ENCODE measurements at places on chromosomes 5 and 9.
A peak's percentile ranks its signal among the peaks of the same experiment; 100 is the strongest.

DNA sequence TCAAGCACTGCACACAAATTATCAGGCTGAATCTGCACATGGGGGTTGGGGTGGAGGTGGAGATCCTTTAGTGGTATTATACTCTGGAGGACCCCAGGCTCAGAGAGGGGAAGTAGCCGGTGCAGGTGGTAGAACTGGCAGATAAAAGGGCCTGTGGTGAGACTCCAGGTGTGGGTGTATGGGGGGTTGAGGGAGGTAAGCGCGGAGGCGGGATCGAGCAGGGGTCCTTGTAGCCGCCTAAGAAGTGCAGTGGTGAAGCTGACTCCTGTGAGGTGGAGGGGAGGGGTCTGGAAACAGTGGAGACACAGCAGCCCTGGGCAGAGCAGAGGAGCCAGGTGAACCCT lies 841 bp downstream of the ACSL6 start:
- no peak for DNase-seq

DNA sequence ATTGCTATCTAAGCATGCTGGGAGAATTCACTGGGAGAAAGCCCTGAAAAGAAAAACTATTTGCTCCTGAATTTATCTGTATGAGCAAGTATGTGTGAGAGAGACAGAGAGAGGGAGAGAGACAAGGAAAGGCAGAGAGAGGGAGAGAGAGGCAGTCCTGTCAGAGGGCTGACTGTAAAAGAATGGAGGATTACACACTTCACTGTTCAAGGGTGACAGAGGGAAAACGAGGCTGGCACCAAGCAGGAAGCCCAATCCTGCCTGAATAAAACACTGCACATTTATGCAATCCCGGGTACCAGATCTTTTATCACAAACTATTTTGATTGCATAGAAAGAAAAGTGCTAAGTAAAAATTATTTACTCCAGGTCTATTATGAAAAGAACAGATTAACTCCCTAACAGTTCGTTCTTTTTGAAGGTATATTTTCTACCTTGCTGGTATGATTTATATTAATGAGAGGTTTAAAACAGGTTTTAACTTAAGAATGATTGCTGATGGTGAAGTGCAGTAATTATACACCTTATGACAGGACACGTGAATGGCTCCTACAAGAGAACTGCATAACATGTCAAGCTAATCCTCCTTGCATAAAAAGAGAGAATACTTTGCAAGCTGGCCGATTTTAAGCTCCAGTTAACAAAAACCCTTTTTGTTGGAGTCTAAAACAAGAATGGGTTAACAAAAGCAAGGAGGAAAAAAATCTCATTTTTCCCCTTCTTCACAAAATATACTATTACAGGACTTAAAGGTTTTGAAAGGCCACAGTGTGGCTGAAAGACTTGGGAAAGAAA lies 82.5 kb downstream of the NFIB start:
- DNase-seq: no peak

- DNase-seq: no peak
Observed at GRCh38 chr9:77980622-77981021, 51.0 kb downstream of the GNAQ start.

- DNase-seq: peak; percentile 90
Observed at GRCh38 chr5:141692919-141693725, 11.1 kb upstream of the ARAP3 start.

GRCh38 chr5:88854769-88855168 lies 28.2 kb downstream of the MEF2C start:
- DNase-seq: no peak

DNA sequence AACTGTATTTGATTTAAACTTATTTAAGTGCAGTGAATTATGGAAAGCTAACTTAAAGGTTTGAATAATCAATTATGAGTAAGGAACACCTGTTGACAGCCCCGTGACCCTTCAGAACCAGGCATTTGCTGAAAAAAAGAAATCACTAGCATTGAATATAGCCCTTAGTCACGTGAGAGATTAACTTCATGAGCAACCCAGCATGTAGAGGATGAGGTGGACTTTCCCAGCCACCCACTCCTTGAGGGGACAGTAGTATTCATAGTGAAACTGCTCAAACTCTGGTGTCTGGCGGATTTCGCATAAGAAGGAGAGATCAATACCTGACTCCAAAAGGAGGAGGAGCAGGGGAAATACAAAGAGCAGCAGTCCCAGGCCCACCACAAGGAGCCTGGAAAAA lies 184.8 kb upstream of the RASEF start:
- no peak for DNase-seq

DNA sequence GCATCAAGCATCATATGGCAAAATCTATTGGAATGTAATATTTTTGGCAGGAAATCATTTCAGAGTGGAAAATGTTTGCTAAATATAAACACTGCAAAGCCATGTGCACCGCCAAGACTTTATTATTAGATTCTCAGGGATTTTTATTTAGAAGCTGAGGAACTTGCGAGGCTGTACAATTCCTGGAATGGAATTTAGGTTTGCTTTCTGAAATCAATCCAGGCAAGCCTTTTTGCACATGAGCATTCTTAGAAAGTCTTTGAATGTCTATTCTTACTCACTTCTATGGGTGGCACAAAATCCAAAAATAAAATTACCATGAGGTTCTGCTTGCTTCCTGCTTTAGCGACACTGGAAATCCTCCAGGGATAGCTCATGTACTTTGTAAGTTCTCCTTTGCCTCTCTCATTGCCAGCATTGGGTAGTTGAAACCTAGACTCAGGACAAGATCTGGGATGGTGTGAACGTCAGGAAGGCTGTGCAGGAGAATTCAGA lies 71.5 kb upstream of the PALM2AKAP2 start:
- no peak for DNase-seq

DNA sequence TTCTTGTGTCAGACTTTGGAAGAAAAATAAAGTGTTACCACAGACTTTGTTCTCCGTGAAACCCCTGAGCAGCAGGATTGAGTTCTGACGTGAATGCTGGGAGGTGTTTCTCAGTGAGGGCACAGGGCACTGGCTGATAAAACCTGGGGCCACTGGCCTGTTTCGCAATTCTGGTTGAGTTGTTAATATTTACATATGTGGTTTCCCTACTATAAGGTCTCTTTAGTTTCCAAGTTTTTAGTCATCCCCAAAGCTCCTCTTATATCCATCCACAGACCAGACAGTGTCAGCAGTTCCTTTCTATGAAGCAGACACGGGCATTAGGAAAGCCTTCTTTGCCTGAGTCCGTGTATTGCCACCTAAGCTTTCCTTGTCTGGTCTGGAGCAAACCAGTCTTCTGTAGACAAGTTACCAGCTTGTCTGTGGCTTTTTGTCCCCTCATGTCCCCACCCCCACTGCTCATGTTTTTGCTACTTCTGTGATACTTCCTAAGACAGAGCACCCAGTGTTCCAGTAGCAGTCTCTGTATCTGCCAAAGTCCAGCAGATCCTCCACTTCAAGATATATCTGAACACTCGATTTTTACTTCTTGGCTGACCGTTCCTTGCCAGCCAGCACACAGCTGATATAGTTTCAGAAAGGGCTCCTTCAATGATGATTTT lies 42.0 kb downstream of the ACO1 start:
- no peak for DNase-seq

DNA sequence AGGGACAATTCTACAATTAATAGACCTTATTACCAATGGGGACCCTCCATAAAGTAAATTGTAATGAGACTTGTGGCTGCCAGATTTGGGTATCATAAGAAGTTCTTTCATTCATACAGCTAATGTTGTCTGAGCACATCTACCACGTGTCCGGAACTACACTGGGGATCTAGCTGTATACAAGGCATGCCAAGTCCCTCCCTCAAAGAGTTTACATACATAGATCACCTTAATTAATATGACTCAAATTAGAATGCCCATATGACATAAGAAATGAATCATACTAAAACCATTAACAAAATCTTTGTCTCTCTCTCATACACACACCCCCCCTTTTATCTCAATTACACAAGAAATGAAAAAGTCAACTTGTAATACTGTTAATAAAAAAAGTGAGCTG lies 18.0 kb upstream of the NR4A3 start:
- no peak for DNase-seq

GRCh38 chr5:155461304-155461703 lies 447.7 kb downstream of the KIF4B start:
- DNase-seq: no peak

DNA sequence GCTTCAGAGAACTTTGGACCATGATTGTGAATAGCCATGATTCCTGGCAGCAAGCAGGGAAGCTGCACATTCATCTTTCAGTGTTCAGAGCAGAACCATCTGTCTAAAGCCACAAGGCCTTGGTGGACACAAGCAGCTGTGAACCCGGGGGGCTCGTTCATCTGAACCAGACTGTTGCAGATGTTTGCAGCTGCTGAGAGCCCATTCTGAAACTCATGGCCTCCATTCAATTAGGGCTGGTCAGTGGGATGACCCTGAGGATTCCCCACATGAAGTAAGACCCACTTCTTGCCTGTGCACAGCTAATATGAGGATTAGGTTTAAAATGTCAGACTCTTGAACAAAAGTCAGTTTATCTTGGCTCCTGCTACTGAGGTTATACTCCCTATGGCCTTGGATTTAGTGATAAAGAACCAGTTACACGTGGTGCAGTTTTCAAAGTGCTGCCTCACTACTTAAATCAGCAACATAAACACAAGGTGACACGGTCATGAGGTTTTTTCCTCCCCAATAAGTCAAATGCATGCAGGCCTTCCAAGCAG lies 109.8 kb upstream of the IFNK start:
- no peak for DNase-seq

- no peak for DNase-seq
Observed at GRCh38 chr9:9718691-9719090, 894.1 kb downstream of the PTPRD start.

DNA sequence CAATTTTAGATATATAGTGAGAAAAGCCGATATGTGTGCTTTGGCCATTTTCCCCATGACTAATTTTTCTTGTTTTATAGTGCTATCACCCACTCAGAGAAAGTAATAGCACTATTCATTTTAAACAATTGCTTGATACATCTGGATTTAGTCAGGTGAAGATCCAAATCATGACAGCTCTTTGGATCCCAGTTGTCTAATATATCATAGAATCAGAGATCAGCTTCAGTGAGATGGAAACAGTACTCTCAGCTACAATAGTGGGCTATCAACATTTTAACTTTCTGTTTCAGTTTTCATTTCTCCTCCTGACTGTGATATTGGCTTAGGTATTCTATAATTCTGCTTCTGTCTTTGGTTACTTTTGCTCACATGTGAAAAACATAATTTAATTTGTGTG lies 38.7 kb downstream of the VCAN start:
- no peak for DNase-seq

DNA sequence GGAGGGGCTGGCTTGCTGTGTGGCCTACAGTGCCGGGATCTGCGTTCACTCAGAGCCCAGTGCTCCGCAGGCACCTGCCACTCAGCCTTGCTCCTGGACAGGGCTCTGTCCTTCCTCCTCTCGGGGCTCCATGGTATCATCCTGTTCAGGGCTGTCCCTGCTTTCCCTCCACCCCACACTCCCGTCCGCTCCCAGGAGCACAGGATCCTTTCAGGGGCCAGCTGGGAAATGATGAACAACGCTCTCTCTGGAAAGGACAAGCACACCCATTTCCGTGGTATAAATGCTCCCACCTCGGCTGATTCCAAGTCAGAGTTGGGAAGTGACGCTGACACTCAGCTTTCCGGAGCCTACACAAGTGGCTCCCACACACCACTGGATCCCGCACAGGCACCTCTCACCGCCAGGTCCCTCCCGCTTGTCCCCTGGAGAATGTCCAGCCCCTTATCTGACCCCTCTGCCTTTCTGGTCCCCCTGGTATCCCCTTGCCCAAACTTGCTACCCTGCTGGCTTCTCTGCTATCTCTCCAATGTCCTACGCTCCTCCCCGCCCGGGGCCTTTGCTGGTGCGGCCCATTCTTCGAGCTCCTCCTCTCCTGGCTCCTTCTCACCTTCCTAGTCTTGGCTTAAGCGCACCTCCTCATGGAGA lies 21.3 kb downstream of the HMCN2 start:
- DNase-seq: no peak

Measured in inflammatory macrophage (primary cell).